ENCODE measurements at places on chromosomes 16 and 17.
A peak's percentile ranks its signal among the peaks of the same experiment; 100 is the strongest.

DNA sequence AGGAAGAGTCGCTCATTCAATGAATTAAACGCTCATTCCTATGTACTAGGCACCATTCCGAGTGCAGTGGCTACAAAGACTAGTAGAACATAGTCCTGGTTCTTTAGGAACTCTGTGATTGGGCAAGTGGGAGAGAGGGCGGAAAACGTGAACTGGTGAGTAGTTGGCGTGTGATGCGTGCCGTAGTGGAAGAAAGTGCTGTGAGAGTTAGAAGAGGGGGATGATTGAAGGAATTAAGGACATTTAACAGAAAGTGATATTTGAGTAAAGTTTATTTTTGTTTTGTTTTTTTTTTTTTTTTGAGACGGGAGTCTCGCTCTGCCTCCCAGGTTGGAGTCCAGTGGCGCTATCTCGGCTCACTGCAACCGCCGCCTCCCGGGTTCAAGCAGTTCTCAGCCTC, 7.9 kb upstream of the SLFN14 start:
- peak; percentile 35 for DNase-seq

- DNase-seq: no peak
Observed at GRCh38 chr16:68445458-68445857, 2.9 kb downstream of the SMPD3 start.

GRCh38 chr17:49437696-49438435, 23.2 kb upstream of the PHB1 start:
- no peak for DNase-seq

GRCh38 chr17:73833775-73834488, 189.7 kb upstream of the SDK2 start:
- no peak for DNase-seq

- peak; percentile 39 for DNase-seq
Observed at GRCh38 chr16:2148714-2149629, 547 bp downstream of the RAB26 start.

DNA sequence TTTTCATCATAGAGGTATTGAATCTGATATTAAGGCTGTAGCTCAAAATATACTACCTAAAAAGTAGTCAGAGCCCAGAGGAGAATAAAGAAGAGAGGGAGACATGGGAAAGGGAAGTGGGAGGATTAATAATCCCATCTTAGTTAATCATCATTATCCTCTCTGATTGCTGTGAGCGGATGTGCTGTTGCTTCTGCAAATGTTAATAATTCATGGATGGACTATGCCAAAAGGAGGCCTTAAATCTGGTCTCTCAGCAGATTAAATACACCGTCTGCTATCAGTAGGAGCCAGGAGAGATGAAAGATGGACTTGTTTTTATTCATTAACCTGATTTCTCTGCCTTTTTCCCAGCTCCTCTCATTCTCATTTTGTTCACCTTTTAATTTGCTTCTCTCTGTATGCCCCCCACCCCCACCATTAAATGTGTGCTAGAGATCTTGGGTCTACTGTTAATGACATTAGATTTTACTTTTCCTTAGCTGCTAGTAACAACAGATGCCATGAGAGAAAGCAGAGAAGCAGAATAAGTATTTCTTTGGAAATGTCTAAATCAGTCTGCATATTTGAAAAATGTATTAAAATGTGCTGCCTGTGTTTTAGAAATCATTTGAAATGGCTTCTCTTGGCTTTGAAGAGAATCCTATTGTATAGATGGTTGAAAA, 44.2 kb downstream of the NUP93 start:
- no peak for DNase-seq

DNA sequence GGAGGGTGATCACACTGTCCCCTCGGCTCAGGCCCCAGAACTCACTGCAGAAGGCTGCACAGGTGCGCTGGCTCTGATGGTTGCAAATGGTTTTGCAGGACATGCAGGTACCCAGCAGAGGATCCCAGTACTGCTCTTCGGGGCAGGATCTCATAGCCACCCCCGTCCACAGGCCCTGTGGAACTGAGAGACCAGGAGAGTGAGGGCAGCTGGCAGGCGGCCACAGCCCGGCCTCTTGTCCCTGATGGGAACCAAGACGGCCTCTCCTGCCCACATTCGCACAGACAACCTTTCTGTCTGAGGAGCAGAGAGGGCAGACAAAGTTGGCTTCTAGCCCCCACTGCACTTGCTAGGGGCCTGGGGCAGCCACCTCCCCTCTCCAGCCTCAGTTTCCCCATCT, 19.5 kb downstream of the TNFRSF13B start:
- no peak for DNase-seq

GRCh38 chr16:88022076-88023042, 71.1 kb downstream of the BANP start:
- DNase-seq: no peak

GRCh38 chr17:63500543-63501390, 22.4 kb upstream of the KCNH6 start:
- no peak for DNase-seq

DNA sequence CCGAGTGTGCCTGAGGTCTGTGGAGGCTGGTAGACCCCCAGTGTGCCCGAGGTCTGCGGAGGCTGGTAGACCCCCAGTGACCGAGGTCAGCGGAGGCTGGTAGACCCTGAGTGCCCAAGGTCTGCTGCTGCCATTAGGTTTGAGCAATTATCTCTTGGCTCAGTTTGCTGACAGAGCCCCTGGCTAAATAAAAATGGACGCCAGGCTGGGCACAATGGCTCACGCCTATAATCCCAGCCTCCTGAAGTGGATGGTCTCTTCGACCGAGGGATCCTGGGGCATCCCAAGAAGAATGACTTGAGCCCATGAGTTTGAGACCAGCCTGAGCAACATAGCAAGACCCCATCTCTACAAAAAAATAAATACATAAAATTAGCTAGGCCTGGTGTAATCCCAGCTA, 98.7 kb upstream of the ZNF469 start:
- DNase-seq: no peak

DNA sequence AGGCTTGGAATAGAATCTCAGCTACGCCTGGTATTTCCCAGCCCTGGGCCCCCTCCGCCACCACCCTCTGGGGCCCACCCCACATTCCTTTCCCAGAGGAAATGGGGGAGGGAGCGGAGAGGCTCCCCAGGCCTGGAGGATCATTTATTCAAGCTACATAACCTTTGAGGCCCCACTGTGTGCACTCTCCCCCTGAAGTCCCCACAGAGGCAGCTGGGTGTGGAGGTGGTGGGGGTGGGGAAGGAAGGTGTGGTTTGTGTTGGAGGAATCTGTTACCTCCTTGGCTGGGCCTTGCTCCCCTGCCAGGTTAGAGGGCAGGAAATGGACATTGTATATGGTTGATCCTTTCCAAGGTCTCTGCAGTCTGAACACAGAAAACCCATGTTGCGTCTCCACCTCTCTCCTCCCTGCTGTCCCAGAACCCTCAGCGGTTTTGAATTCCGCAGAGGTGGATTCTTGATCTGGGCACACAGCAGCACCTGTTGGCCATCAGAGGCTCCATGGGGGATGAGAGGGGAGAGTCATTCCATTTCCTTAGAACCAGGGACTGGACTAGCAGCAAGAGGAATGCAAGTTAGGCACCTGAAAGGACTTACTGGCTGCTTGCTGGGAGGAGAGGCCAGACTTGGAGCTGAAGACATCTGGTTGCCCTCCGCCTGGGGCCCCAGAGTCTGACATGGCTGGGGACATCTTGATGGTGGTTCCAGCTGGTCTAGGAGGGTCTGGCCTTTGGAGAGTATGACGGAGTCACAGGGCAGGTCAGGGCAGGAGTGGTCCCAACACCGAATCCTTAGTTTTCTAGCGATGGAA, 23.0 kb downstream of the ARHGAP23 start:
- DNase-seq: no peak

- no peak for DNase-seq
Observed at GRCh38 chr16:55500530-55501011, 8.3 kb upstream of the LPCAT2 start.

DNA sequence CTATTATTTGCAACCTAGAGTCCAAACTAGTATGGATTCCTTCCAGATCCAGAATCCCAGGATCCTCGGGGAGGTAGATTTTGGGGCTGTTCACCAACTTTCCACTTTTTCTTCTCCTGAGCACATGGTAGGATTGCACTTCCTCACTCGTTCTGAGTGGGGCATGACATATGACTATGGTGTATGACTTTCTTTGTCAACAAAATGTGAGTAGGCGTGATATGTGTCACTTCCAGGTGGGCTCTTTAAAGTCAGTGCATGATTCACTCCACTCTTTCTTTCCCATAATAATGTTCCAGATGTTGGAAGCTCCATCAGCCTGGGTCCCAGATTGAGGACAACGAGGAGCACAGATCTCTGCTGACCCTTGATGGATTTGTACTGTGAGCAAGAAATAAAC, 21.5 kb downstream of the IRX5 start:
- no peak for DNase-seq

DNA sequence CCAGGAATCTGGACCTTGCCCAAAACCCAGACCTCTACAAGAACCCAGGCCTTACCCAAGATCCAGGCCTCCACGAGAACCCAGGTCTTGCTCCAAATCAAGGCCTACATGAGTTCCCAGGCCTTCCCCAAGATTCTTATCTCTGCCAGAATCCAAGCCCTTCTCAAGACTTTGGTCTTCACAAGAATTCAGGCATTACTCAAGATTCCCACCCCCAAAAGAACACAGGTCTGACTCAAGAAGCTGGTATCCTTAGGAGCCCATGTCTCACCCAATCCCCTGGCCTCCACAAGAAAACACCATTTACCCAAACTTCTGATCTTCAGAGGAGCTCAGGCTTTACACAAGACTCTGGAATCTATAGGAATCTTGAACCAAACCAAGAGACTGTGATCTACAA, 2.6 kb downstream of the SPEM3 start:
- DNase-seq: no peak

- DNase-seq: no peak
Observed at GRCh38 chr17:18084256-18084655, 3.5 kb upstream of the DRG2 start.

GRCh38 chr17:48137656-48138055, 30.1 kb downstream of the SNX11 start:
- DNase-seq: no peak

- peak; percentile 53 for DNase-seq
Observed at GRCh38 chr16:50025537-50025931, 509 bp downstream of the CNEP1R1 start.

- DNase-seq: no peak
Observed at GRCh38 chr17:39122991-39123390, 28.4 kb downstream of the PLXDC1 start.

GRCh38 chr16:13672196-13672595, 247.8 kb upstream of the ERCC4 start:
- DNase-seq: no peak

- no peak for DNase-seq
Observed at GRCh38 chr17:17810084-17810894, 26.5 kb downstream of the SREBF1 start.

- DNase-seq: peak; percentile 47
Observed at GRCh38 chr17:39235555-39236449, 10.1 kb upstream of the STAC2 start.

DNA sequence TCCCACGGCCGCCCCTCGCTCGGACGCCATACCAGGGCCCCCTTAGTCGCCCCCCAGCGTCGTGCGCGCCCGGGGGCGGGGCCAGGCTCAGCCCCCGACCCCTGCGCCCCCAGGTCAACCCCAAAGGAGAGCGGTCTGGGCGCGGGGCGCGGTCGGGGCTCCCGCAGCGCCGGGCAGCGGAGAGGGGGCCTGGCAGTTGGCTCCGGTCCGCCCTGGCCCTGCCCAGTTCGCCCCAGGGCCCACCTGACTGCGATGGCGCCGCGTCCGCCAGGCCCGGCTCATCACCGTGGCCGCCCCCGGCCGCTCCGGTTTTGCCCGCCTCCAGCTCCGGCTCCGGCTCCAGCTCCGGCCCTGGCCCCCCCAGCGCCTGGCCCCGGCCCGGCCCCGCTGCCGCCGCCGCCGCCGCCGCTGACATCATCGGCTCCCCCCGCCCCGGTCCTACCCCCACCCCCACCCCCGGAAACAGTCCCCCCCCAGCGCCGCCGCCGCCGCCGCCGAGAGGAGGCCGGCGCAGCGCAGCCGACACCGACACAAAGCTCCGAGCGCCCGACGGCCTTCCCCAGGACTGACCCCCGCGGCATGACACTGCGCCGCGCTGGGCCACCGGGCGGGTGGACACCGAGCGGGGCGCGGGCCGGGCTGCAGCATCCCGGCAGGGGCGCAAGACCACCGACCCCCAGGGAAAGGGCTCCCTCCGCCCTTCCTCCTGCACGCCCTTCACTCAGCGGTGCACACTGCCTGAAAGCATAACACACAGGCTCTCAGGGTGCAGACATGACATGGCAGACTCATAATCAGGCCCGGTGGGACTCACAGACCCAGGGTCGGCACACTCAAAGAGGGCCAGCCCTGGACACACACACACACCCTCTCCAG, at the start of gene ZBTB4:
Gene ZBTB4, minus strand, starts transcription at position 419 of the 876 bp plus-strand sequence. CDS start 12,830 bp downstream, outside the sequence.
- peak; percentile 81 for DNase-seq

GRCh38 chr17:21161498-21162393, 35.0 kb downstream of the DHRS7B start:
- DNase-seq: no peak

- DNase-seq: no peak
Observed at GRCh38 chr17:36503456-36504155, 17.1 kb downstream of the ZNHIT3 start.

DNA sequence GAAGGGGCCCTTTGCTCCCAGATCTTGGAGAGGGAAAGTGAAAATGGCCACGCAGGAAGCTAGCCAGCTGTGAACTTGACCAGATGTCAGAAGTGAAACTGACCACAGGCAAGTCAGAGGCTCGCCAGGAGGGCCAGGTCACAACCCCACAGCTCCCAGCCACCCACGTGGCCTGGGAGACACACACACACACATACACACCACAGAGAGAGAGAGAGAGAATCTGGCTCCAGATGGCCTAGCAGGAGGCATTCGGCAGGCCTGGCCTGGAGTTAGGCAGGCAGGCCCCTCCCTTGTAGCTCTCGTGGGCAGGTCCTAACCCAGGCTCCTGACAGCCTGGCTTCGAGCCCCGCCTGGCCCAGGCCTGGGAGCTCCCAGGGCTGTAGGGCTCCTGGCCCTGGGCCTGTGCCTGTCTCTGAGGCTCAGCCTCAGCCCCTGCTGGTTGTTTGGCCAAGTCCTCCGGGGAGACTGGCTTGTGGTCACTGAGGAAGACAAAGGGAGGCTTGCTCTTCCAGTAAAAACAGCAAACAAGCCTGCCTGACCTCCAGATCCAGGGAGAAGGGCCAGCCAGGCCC, 20.2 kb downstream of the NGFR start:
- no peak for DNase-seq

- DNase-seq: no peak
Observed at GRCh38 chr16:55078153-55078552, 147.5 kb downstream of the IRX5 start.

DNA sequence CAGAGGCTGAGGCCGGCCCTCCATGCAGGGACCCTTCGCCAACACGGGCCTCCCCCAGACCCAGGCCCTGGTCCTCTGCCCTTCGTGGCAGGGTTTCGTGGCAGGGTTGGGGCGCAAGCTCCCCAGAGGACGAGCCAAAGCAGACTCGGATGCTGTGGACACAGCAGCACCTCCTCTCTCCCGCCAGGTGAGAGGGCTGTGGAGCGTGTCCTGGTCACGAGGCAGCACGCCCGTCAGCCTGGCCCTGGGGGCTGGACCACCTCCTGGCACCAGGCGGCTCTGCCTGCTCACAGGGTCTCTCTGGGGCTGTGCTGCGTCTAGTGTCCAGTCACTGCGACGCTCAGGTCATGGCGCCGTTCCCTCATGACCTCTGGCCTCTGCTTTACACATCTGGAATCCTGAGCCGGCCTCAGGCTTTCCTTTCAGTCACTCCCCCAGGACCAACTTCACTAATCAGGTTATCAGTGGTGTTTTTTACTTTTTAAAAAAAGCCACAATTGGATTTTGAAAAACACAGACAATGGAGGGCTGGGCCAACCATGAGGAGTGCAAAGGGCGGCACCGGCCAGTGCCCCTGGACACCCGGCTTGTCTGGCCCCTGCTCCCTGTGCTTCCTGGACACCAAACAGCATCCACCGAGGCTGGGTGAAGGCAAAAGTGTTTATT, 5.4 kb downstream of the NDUFAF8 start:
- DNase-seq: no peak

- DNase-seq: peak; percentile 48
Observed at GRCh38 chr16:12573730-12574383, 229.8 kb downstream of the CPPED1 start.

All from activated T-cell treated with anti-CD3 and anti-CD28 coated beads, Interleukin-2, amount 50 U/mL, for 1 hour (primary cell).